ENCODE measurements at places on chromosomes 6 and 20.

- no peak for DNase-seq
Observed at GRCh38 chr20:18165553-18165952, 27.9 kb downstream of the KAT14 start.

GRCh38 chr6:26027491-26028211 is 59.6 kb upstream of the HFE start:
- DNase-seq: no peak

DNA sequence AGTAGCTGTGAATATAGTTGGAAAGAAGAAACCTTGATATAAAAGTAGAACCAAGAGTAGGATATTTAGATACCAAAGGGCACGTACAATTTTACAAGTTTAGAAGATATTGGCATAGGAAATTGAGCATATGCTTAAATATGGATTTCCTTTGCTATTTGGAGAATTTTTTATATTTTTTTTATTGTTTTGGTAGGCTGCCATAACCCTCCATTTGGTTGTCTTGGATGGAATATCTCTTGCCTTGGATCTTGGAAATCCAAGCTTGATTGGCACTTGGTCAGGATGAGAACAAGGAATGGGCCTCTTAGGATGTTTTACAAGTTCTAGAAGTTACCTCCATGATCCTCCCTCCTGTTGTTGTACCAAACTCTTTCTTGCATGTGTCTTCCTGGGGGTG is 297.1 kb downstream of the PRL start:
- DNase-seq: no peak

GRCh38 chr6:114202389-114202788 is 140.4 kb downstream of the HS3ST5 start:
- no peak for DNase-seq

- DNase-seq: no peak
Observed at GRCh38 chr6:150230832-150231524, 88.1 kb downstream of the PPP1R14C start.

- DNase-seq: no peak
Observed at GRCh38 chr6:35024551-35025054, 116.5 kb downstream of the TCP11 start.

DNA sequence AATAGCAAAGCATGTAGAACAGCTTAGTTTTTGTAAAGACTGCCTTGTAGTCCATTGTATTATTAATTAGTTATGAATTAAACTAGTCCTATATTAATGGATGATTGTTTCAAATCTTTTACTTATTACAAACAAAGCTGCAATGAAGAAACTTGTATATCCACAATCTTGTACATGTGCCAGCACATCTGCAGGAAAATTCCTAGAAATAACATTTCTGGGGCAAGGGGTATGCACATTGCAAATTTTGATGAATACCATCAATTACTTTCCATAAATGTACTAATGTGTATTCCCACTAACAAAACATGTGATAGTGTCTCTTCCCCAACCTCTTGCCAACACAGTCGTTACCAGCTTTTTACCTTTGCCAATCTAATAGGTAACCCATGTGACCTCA is 73.6 kb upstream of the AKAP12 start:
- no peak for DNase-seq

Measured in esophagus squamous epithelium (tissue), 5 donors.